Daoy (cell line): ENCODE measurements at places on chromosomes 6 and 20.

DNA sequence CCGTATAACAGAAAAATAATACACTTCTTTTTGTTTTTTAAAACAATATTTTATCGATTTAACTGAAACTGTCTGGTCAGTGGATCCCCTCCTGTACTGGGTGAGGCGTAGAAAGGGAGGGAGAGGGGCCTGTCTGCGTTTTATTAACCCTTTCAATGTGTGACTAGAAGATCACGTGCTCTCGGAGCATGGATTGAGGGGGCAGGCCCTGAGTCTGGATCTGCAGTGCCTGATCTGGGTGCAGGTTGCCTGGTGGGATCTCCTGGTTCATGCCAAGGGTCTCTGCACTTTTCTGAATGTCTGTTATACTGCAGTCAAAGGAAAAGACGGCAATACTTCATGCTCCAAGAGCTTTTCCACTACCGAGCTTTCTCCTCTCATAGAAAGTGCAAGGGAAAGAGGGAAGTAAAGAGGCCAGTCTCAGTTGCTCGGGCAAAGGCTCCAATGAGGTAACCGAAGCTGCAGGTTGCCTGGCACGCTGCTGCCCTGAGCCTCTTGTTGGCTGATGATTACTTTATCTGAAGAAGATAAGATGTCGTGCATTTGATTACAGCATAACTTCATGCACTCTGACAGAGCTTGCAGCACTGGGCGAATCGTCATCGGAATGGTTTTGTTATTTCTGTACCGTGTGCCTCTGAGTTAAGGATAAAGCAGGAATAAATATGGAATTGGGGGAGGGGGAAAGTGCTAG is 167.5 kb upstream of the PMEPA1 start:
- no peak for DNase-seq

DNA sequence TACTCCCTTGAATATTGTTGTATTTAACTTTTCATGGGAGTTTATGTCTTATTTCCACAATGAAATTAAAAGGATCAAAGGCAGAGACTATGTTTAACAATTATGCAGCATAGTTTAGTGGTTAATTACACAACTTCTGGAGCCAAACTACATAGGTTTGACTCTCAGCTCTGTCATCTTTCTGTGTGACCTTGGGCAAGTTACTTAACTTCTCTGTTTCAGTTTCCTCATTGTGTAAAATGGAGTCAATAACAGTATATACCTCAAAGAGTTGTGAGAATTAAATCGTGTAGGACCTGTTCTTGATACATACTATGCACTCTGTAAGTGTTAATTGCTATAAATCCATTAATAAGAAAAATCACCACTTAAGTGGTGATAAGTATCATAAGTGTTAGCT is 48.3 kb downstream of the BTBD9 start:
- no peak for DNase-seq

GRCh38 chr6:134217105-134217797 is 100.7 kb downstream of the SGK1 start:
- no peak for DNase-seq

GRCh38 chr20:12723811-12724210 is 285.0 kb upstream of the SPTLC3 start:
- no peak for DNase-seq

- no peak for DNase-seq
Observed at GRCh38 chr6:125294036-125294435, 7.7 kb downstream of the HDDC2 start.

- DNase-seq = no peak
Observed at GRCh38 chr6:68040312-68040778, 594.7 kb upstream of the ADGRB3 start.

DNA sequence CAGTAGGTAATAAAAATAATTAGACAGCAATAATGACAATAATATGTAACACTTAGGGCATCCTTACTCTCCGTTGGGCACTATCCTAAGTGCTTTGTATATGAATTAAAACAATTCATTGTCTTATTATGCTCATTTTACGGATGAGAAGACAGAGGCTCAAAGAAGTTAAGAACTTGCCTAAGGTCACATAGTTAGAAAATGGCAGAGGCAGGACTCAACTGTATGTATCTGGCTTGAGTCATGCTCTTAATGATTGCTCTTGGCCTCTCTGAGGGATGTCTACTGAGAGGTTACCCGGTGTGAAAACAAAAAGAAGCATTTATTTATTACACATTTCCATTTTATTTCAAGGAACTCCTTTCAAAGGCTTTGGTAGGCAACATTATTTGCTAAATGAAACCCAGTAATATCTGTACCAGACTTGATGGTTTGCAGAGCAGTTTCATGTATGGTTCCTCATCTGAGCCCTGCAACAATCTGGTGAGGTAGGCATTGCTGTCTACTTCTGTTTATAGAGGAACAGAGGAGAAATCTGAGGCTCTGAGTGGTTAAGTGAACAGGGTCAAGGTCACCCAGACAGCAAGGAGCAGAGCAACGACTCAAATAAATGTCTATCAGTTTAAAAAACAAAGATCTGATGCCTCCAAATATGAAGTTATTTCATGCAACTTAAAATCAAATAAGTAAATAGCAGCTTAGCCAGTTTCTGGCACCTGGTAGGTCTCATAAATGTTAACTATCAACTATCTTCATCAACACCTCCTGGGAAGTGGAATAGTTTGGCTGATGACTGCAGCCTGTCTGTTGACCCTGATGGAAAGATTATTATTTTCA is 4.2 kb upstream of the PARD6B start:
- no peak for DNase-seq

GRCh38 chr20:6635034-6635736 is 132.3 kb upstream of the BMP2 start:
- no peak for DNase-seq

- no peak for DNase-seq
Observed at GRCh38 chr20:32573167-32573851, 11.8 kb downstream of the NOL4L start.

GRCh38 chr6:143079325-143079640 is 18.6 kb downstream of the AIG1 start:
- DNase-seq = no peak

GRCh38 chr6:157203312-157203744 is 120.0 kb downstream of the TMEM242 start:
- no peak for DNase-seq

GRCh38 chr6:107982486-107982885 is 24.5 kb upstream of the SEC63 start:
- DNase-seq = no peak

DNA sequence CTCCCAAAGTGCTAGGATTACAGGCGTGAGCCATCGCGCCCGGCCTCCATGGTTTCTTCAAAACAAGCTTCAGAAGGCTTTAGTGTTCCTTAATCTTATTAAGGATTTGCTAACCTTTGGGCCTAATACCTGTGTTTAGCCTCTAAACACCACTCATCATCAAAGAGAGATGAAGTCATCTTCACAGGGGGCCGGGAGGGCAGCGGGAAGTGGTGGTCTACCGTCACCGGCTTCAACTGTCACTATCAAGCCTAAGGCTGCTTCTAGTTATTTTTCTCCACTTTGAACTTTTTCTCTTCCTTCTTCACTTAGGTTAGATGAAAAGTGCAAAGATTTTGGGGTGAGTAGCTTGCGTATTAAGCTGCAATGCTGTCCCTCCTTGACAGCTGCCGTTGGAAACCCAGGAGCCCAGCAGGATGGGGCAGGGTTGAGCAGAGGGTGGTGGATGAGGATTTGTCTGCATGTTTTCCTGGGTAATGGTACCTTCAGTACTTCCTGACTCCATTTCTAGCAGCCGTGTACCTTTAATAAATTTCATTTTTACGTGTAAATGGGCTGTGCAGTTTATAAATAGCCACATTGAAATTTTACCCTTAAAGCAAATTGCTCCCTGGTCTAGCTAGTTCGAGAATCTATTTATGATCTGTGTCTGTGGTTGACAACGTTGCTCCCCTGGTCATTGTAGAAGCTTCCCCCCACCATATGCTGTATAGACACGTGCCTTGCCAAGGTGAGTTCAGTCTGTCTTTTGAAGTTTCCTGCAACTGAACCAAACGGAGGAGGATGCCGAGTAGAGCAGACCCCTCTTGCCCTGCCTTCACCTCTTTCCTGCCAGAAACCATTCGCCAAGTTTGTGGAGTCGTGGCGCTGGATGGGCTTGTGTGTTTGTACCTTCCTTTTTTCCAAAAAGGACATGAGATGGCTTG is 64.8 kb downstream of the SYNJ2 start:
- peak; percentile 61 for DNase-seq

DNA sequence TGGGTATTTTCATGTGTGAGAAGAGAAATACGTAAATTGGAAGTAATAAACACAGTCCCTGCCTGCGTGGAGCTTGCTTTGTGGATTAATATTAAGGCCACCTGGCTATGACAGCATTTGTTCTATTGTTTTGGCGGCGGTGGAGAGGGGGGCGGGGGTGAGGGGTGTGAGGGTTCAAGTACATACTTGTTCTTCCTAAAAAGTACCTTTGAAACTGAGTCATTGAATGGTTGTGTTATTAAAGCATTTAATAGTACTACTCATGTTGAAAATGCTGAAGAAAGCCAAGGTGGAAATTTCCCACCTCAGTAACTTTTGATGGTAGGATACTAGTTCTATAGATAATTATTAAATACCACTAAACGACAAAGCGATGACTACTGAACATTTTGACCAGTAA is 95.0 kb downstream of the FOXC1 start:
- DNase-seq = no peak

GRCh38 chr6:13238017-13238416 is 90.3 kb downstream of the TBC1D7 start:
- no peak for DNase-seq

DNA sequence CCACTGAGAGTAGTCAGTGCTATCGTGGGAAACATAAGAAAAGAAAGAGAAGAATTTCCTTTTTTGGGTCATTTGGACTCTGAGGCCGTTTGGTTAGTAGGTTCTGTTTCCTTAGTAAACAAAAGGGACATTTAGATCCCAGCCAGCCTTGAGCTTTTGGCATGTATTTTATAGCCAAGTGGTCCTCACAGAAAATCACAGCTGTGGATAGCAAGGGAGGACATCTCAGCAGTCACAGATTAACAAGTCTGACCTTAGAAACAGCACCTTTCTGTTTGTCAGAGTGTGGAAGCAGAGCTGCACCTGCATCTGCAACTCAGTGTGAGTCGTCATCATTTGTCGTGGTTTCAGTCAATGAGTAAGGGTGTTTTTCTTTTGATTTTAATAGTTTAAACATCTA is 40.5 kb downstream of the FAM120B start:
- DNase-seq = no peak

GRCh38 chr6:12324099-12324498 is 33.9 kb downstream of the EDN1 start:
- peak; percentile 92 for DNase-seq

GRCh38 chr6:145352382-145353080 is 382.8 kb downstream of the EPM2A start:
- DNase-seq = no peak

DNA sequence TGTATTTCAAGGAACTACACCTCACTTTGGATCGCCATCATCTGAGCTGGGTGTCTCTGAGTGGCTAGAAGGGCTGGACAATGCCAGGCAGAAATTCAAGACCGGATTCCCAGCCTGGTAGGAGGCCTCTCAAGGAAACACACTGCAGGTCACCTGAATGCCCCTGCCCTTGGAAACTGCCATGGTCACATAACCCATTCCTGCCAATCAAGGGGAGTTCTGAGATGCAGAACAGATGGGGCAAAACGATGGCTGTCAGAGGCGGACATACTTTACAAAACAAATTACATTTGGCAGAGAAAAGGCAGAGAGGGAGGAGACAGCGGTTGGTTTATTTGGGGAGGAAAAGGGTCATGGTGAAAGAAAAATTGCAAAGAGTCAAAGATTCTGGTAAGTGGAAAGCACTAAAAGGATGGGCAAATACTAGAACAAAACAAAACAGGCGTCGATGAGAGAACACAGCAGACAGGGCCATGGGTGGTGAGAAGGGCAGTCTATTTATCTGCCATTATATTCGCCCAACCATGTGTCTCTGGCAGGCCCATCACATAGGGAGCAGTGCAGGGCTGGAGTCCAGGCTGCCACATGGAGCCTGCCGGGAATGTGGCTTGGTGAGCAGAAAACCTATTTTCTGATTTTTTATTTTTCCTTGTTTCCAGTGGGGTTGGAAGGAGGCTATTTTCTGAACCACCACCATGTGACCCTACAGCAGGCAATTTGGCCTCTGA is 13.5 kb downstream of the BEND3 start:
- no peak for DNase-seq

GRCh38 chr6:12584631-12585405 is 131.7 kb upstream of the PHACTR1 start:
- DNase-seq = no peak

DNA sequence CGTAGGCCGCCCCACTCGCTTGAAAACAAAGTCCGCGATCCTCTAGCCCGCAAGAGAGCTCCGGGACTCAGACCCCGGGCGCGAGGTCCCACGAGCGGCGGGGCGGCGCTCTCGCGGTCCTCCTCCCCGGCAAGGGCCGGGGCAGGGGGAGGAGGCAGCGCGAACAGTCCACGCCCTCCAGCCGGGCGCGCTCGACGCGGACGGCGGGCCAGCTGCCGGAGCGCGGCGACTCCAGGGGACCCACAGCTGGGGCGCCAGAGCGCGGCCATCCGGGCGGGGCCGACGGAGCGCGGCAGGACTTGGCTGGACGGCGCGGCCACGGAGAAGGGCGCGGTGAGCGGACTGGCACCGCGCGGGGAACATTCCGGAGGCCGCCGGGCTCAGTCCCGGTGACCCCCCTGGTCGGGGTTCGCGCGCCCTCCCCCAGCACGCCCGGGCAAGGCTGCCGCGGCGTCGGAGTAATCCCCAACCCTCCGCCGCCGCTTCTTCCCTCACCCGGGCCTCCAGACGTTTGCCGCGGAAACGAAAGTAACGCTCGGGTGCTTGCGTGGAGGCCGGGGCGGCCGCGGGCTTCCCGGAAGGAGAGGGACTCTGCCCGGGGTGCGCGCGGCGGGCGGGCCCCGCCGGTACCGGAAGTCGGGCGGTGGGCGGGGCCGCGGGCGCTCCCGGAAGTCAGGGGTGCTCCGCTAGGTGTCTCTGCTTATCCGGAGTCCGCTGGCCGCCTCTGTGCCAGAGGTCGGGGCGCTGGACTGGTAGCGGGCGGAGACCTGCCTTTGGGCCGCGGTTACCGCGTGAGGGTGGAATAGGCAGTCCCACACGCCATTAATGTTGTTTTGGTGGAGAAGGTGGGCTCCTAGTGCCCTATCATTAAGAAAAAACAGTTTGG is at the start of gene RIPK1:
RIPK1 (plus strand) TSS at position 166 of the 886 bp plus-strand sequence. CDS start 8,330 bp downstream, outside the sequence.
- DNase-seq = peak; percentile 95

DNA sequence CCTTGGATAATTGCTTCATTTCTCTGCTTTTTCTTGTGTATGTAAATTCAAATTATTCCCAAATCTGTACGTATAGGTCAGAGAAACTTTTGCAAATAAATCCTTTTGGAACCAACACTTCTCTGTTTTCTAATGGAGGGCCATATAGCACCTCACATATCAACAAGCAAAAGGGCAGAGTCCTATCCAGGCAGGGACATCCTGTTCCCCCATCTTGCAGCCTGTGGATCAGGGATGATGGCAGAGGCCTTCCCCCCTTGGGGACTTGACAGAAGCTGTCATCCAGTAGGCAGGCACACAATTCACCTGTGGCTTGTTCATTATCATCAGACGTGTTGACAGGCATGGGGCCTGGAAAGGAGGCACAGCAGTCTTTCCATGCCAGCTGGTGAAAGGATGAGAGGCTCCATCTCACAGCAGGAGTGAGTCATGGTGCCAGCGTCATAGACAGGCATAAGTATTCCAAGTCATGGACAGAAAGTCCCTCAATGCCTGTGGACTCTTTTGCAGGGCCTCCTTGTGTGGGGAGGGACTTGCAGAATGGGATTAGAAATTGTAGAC is 31.8 kb upstream of the PLEKHG1 start:
- peak; percentile 75 for DNase-seq
